ENCODE measurements at places on chromosomes 3 and 15. TPM values are rescaled to one million over a fixed set of nuclear protein-coding genes. Genes with fewer than 3 reads are reported as not detected.

- DNase-seq: no peak
These were observed 99.2 kb upstream of the RGMA start for GRCh38 chr15:93188236-93188635.

- DNase-seq: no peak
These were observed 12.4 kb downstream of the THRB start for GRCh38 chr3:24482096-24482705.

GRCh38 chr15:39786447-39787056 lies 3.9 kb upstream of the FSIP1 start:
- no peak for DNase-seq

DNA sequence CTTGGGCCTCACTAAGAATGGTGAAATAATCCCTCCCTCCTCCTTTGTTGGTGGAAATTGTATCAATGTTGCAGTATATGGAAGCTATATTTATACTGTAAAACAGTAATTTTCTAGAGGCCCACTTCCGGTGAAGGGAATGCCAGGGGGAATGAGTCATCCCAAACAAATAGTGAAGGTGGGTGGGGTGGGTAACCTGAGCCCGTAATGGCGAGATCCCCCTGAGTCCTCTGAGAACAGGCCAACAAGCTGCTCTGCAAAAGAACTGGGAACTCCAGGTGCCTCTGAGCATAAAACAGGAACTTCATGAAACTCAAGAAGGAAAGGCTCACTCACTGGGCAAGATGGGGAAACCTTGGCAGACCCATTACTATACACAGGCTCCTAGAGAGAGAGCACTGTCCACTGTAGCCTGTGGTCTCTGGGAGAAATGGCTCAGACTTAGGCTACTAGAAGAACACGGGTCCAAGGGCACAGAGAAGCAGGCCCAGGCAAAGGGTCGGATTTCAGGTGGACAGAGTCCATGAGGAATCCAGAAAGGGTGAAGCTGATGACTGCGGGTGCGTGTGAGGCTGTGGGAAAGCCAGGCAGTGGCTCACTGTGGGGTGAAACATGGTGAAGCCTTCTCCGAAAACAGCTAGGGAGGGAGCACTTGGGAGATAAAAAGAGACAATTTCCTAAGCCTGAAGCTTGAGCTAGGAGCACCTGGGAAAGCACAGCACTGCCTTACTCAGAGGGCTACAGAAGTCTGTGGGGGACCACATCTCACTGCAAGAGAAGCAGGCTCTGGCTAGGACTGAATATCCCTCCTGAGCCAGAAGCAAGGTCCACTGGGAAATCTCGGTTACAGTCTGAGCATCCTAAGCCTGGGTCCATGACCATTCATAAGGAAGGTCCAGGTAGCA lies 19.8 kb downstream of the LARP6 start:
- DNase-seq: no peak

- no peak for DNase-seq
These were observed 47.3 kb downstream of the AQP9 start for GRCh38 chr15:58185439-58185838.

Gene CD200
- polyA plus RNA-seq: 20.7 TPM

Gene EXD1
- not detected for polyA plus RNA-seq

All from adrenal gland (tissue), 19 donors.